HCEC 1CT (cell line): ENCODE measurements at places on chromosomes 4 and X.
A peak's percentile ranks its signal among the peaks of the same experiment; 100 is the strongest.

- no peak for DNase-seq
Observed at GRCh38 chr4:637536-638280, 12.3 kb downstream of the PDE6B start.

GRCh38 chr4:177485528-177485927, 43.3 kb upstream of the AGA start:
- DNase-seq = peak; percentile 48

GRCh38 chrX:48493890-48494364, 14.9 kb upstream of the PORCN start:
- peak; percentile 44 for DNase-seq

DNA sequence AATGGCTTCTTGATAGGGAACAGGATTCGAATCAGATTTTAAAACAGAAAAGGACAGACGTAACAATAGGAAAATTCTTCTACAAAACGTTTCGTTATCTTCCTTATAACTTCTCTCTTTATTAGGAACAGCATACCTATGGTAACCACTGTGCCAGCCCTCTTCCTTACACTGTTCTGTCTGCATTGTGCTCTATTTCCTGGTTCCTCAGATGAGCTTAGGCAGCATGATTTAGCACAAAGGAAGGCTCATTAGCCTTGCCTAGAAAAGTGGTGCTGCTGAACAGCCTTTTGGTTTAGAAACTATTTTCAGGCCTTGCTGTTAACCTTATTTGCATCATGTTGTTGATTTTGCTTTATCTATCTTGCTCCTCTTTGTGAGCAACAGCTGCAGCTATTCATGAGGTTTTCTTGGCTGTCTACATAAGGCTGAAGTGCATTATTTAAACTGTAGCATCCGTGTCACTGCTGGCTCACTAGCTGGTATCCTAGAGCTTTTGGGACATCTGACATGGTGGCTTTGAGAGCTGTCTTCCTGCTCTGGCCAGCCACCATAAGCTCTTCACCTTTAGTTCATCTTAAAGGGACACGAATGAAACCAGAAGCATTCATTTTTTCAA, 69.9 kb upstream of the NRK start:
- no peak for DNase-seq

DNA sequence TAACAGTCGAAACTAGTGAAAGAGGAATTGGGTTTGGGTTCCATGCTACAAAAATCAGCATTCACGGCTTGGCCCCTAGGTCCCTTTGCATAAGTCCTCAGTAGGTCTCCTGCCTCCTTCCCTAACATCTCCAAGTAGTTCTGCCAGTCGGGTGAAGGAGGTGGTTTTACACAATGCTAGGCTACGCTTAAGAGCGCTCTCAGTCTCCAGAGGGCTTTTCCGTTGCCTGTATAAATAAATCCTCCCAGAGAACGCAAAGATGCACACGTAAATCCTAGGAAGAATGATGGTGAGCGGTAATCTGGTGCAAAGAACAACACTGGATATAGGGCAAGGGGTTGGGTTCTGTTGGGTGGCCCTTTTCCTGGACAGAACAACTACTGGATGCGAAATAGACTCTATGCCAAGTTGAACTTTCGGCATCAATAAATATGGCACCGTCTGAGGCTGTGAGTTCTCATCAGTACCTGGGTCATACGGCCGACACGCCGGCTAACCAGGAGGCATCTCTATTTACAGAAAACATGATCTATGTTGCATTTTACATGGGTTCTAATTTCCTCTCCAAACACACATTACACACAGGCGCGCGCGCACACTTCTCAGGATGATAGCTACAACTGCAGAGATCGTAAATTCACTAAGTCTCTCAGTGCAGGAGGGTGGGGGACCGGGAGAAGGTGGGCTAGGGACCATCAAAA, 1.3 kb downstream of the CAMK2D start:
- DNase-seq = peak; percentile 33

- DNase-seq = no peak
Observed at GRCh38 chrX:87516717-87517121, 883 bp upstream of the KLHL4 start.

GRCh38 chrX:12894074-12895030, 12.1 kb upstream of the TLR8 start:
- peak; percentile 5 for DNase-seq
